ENCODE measurements at places on chromosomes 3 and 15.

GRCh38 chr3:13111173-13111872, 38.1 kb upstream of the IQSEC1 start:
- no peak for DNase-seq

DNA sequence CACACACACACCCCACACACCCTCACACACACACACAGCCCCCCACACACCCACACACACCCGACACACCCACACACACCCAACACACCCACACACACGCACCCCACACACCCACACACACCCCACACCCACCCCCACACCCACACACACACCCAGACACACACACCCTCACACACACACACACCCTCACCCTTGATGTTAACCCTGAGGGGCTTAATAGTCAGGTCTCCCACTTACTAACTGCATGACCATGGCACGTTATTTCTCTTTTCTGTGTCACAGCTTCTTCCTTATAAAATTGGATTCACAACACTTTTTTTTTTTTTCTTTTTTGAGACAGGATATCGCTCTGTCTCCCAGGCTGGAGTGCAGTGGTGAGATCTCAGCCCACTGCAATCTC, 2.8 kb downstream of the GRM2 start:
- DNase-seq = no peak

DNA sequence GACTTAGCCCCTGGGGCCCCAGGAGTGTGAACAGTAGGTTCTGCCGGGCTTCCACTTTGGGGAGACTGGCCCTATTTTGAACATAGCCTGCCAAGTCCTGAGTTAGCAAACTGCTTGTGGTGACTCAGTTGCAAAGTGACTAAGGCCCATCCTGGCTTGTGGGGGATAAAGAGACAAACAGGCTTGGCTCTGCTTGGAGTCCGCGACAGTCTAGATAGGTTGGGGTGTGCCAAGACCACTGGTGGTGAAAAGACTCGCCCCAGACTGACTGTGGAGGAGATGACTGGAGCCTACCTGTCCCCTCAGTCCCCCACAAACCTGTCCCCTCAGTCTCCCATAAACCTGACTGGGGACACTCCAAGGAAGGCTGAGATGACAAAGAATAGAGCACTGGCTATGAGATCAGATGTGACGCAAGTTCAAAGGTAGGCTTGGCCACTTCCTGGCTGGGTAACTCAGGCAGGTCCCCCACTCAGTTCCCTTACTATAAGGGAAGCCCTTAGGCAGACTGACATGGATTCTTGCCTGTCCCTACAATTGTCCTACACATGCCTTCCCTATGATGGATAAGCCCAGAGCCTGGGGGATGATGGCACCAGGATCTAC, 4.3 kb downstream of the DNASE1L3 start:
- peak; percentile 76 for DNase-seq

DNA sequence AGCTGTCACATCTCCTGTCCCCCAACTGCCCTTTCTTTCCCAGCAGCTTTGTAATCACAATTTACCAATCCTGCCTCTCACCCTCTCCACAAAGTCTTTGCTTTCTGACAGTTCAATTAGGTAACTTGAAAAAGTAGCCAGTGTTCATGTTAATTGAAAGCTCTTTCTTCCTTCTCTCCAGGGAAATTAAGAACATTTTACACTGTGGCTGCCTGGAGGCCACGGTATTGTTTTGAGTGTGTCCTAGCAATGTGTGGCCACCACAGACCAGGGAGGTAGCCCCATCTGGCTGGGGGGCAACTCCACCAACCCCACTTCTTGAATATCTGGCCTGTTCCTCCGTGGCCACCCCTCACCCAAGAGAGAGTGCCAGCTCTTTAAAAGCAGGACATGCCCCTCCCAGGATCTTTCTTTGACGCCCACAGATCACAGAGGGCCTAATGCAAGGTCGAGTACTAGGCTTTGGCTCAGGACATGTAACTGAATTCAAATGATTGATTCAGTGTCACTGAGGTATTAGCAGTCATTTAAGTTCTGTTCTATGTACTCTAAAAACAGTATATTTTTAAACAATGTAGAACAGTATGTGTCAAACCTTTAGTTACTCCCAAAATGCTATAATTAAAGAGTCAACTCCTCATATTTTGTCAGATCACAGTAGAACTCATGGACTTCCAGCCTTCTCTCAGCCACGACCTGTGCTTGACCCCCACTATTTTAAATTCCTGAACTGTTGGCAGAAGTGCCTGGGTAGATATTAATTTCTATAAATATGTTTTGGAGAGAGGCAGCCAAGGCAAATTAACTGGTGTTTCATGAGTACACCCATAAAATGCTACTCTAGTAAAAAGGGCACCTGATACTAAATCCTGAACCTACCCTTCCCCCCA, 164.5 kb downstream of the TNIK start:
- DNase-seq = no peak

DNA sequence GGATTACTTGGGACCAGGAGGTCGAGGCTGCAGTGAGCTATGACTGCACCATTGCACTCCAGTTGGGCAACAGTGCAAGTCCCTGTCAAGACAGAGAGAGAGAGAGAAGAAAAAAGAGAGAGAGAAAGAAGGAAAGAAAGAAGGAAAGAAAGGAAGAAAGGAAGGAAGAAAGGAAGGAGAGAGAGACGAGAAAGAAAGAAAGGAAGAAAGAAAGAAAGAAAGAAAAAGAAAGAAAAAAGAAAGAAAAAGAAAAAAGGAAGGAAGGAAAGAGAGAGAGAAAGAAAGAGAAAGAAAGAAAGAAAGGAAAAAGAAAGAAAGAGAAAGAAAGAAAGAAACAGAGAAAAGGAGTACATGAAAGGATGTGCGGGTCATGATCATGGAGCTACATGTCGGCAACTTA, 80.2 kb downstream of the ATP13A4 start:
- no peak for DNase-seq

DNA sequence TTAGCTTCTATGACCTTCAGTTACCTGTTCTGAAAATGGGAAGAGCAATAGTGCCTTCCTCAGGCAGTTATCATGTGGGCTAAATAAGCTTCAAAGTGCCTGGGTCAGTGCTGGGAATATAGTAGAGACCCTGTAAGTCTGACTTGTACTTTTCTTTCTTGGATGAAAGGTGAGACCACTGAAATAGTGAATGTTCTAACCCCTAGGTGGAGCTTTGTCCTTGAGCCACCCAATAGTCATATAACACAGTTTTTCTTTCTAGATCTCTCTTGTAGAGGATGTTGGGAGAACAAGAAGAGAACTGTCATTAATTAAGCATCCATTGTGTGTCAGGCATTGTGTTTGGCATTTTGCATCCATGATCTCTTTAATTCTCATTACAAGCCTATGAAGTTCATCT, 13.0 kb upstream of the BFSP2 start:
- DNase-seq = no peak

DNA sequence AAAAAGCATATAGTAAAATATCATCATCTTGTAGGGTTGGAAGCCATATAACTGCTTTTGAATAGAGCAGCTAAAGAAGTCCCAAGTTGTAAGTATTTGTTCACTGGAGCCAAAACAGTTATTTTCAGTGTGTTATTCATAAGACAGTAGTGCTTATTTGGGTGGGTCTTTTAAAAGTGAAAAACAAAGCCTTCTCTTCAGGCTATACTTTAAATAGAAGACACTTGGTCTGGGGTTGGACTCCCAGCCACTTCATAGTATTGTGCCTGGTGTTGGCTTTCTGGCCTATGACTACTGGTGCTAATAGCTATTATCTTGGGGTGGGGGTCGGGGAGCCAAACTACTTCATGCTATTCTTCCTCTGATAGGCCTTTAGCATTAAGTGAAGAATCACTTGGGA, 135.2 kb downstream of the SLC25A26 start:
- DNase-seq = no peak

DNA sequence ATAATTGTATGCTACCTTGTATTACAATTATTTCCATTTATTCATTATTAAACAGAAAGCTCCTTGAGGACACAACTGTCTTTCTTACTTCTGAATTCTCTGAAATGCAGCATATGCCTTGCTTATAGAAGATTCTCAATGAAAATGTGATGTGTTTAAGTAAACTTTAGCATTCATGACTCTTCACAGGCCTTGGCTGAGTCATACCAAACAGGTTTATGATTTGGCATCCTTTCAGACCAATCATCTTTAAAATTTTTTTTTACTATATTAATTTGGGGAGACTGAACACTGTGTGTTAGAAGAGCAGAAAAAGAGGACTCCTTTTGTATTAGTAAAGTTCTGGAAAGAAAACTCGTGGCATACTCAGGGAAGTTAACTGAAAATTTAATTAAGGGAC, 6.4 kb upstream of the GALK2 start:
- peak; percentile 23 for DNase-seq

DNA sequence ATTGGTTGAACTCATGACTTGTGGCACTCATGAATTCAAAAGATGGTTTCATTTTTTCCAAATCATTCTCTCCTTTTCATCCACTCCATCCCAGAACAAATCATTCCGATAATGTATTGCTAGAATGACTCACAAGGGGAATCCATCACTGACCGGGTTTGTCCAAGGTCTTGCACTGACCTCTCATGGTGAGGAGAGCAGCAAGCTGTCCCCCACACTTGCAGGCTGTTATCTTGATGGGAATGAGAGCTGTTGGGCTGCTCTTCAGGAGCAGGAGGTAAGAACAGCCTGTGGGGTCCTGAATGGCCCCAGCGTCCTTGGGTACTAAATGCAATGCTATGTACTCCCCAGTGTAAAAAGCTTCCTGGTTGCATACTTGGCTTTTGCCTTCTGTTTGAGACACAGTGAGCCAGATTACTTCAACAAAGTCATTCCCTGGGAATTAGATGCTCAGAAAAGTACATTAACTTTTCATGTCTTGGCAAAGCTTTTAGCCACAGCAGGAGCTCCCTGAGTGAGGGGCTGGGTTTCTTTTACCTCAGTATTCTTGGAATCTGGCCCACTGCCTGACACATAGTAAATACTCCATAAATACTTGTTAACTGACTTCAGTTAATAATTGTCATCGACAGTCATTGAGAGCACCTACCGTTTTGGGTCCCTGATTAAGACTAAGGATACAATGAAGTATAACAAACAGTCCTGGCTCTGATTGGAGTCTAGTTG, 24.1 kb downstream of the CCNL1 start:
- DNase-seq = peak; percentile 92

DNA sequence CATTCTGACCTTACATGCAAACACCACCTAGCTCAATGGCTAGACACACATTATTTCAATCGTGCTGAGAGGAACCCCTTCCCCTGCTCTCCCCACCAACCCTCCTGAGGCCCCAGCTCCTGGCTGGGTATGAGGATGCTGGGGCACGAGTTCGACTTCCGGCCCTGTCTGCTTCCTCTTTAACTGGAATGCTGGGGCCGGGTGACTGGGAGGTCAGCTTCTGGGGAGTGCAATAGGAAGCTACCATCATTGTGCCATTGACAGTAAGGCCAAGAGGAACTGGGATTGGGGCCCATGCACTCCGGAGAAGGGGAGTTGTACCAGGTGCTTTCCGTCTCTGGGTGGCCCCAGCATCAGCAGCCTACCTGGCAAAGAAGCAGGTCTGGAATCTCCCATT, 15.6 kb upstream of the TLE3 start:
- no peak for DNase-seq

DNA sequence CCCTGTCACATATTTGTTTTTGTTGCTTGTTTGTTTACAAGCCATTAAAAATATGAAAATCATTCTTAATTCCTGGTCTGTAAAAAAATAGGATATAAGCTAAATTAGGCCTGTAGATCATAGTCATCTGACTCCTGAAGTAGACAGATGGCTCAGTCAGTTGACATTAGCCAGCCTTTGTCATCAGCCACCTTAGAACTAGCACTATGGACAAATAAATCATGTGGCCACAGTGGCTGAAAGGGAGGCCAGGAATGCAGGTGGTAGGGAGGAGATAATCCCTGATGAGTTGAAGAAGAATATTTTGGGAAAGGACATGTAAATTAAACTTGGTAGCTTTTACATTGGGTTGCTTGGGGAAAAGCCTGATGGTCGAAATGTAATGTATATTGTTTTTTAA, 1544.9 kb downstream of the SI start:
- no peak for DNase-seq

DNA sequence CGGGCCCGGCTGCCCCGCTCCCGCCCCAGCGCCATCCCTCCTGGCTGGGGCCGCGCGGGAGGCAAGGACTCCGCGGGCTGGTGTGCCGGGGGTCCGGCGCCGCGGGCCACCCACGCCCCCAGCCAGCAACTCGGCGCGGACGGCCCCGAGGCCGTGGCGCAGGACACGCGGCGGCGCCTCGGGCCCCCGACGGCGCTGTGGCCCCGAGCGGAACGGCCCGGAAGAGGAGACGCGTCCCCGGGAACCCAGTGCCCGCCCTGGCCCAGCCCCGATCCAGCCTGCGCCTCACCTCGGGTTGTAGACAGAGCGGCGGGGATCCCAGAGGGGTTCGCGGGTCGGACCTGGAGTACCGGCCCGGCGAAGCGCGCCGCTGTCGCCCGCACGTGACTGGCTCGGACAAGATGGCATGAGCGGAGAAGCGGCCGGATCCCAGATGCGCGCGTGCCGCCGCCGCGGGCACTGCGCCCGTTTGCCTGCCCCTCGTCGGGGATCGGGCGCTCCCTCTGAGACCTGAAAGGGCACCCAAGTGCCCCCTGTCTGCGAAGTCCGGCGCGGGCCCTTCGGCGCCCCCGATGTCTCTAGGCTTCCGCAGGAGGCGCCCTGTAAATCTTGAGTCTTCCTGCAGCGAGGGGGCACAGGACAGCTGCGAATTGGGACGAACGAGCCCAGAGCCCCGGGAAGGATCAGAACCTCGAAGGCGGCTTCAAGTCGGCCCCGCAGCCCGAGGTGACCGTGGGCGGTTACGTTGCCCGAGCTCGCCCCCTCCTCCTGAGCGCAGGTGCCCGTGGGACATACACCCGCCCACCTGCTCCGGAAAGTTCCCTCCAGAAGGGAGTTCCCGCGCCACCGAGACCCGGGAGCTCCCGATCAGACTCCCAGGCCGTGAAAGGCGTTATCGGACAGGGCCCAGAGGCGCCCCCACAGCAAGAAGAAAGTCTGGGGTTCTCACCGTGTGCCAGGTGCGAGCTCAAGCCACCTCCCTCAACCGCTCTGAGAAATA, 598 bp upstream of the SFMBT1 start:
- peak; percentile 21 for DNase-seq

DNA sequence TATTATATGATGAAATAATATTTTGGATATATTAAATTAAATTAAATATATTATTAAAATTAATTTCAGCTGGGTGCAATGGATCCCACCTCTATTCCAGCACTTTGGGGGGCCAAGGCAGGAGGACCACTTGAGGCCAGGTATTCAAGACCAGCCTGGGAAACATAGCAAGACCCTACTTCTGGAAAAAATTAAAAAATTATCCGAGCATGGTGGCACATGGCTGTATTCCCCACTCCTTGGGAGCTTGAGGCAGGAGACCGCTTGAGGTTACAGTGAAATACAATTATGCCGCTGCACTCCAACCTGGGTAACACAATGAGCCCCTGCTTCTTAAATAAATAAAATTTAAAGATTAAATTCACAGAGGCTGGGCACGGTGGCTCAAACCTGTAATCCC, 61.4 kb downstream of the SH3BP5 start:
- DNase-seq = no peak

All from fibroblast of mammary gland (primary cell).